T-helper 2 cell (primary cell): ENCODE measurements at places on chromosomes 16 and 17.
A peak's percentile ranks its signal among the peaks of the same experiment; 100 is the strongest.

DNA sequence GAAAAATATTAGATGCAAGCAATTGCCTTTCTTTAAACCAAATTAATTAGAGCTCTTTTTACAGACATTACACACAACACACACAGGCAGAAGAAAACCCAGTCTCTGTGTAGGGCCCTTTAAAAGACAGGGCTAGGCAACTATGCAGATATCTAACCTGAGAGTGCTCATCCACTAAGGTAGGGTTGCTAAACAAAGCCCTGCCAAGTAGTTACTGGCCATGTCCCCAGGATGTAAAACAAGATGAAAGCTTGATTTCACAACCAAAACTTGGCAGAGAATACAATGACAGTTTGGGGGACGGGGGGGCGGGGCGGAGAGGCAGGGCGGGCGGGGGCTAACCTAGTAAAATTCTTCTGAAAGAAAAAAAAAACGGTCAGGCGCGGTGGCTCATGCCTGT, 669.0 kb upstream of the CA10 start:
- DNase-seq = no peak

- DNase-seq = no peak
Observed at GRCh38 chr17:17683710-17684365, 2.6 kb downstream of the RAI1 start.

DNA sequence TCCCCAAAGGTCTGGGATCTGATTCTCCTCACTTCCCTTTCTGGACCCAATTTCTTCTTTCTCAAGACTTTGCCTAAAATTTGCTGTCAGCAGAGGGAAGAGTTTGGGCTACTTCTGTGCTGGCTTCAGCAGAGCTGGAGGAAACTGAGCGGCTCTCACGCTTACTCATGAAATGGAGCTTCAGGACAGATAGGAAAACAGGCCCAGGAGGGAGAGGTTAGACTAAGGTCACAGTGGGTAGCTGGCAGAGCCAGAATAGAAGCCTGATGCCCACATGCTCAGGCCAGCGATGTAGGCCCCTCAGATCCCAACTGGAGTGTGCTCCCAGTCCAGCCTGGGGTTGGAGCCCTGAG, 593 bp downstream of the SLC38A7 start:
- DNase-seq = no peak

DNA sequence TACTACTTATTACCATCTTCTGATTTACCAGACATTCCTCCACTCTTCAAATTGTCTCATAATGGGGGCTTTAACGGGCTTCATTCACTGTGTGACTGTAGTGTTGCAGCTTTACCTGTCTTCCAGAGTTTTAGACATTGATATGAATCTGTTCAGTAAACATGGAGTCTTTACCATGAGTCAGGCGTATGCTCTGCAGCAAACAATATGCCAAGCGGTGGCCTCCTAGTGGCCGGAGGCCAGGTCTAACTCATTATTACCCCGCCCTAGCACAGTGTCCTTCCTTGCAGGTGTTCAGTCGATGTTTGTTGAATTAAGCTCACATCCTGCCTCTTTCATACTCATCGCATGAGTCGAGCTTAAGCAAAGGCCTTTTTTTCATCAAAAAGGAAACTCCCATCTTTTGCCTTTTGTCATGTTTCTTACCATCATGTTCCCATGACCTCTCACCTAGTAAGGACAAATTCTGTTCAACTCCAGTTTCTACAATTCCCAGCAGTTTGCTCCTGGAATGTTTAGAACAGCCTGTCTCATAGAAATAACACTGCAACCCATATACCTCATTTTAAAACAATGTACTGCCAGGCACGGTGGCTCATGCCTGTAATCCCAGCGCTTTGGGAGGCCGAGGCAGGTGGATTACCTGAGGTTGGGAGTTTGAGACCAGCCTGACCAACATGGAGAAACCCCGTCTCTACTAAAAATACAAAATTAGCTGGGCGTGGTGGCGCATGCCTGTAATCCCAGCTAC, 39.4 kb downstream of the TUBD1 start:
- peak; percentile 54 for DNase-seq

DNA sequence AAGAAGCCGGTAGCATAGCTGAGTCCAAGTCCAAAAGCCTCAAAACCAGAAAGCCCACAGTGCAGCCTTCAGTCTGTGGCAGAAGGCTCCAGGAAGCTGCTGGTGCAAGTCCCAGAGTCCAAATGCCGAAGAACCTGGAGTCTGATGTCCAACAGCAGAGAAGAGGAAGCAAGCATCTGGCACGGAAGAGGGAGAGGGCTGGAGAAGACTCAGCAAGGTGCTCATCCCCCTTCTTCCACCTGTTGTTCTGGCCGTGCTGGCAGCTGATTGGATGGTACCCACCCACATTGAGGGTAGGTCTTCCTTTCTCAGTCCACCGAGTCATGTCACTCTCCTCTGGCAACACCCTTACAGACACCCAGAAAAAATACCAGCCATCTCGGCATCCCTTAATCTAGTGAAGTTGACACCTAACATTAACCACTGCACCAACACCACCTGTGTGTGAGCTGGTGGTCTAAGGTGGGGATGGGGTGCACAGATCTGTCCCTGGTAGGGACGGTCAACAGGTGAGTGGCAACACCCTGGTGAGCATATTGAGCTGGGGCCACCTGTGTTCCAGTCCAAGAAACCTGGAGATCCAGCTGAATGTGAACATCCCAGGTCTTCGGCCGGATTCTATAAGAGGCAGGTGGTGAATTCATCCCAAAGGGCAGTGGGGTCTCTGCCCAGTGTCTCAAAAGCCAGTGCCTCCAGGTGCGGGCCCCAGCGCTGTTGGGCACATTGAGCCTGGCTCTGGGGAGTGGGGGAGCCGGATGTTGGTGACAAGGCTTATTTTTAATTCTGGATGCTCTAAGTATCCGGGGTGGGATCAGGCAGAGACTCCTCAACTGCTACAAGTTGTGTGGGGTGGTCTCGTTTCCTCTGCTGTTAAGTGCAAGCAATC, 9.8 kb downstream of the MIEF2 start:
- DNase-seq = no peak

DNA sequence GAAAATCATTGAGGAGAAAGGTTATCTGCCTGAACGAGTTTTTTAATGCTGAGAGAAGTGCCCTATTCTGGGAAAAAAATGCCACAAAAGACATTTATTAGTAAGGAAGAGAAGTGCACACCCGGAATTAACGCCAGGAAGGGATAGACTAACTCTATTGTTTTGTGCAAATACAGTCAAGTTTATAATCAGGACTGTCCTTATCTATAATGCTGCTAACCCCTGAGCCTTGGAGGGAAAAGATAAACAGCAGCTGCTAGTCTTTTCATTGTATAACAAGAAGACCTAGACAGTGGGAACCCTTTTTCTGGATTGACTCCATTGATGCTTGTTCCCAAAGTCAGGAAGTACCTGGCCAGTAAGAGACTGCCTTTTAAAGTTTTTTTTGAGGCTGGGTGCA, 26.5 kb downstream of the BCAS3 start:
- DNase-seq = no peak

DNA sequence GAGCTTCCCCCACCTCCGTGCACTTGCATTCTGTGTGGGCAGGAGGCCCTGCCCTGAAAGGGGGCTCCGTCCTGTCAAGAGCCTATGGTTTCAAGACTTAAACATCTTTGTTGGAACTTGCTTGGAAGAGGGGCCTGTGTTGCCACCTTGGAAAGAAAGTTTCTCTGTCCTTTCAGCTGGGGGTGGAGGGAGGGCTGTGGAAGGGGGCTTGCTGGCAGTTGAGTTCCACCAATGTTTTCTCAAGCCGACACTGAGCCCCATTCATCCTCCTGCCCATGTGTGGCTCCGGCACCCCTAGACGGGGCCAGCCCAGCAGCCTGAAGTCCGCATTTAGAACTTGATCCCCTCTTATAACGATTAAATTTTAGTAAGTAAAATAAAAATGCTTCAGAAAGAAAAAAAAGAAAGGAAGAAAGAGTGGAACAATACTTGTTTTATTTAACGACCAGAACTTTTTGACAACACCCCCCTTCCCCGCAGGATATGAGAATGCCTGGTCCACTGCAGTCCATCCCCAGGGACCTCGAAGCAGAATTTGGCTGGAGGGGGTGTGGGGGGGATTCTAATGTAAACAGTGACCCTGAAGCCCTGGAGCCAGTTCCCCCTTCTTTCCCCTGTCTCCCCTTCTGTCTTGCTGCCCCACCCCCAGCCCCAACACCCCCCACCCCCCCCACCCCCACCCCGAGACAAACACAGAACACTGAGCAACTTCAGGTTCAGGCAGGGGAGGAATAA, 26.9 kb upstream of the CLEC18A start:
- no peak for DNase-seq

GRCh38 chr17:67125417-67125816, 81.1 kb downstream of the CACNG1 start:
- no peak for DNase-seq

GRCh38 chr17:34474706-34475105, 104.7 kb upstream of the TMEM132E start:
- DNase-seq = no peak

GRCh38 chr16:624526-625070, 6.2 kb upstream of the WFIKKN1 start:
- no peak for DNase-seq

GRCh38 chr16:75378616-75379015, 54.7 kb downstream of the CFDP1 start:
- DNase-seq = no peak

- DNase-seq = no peak
Observed at GRCh38 chr17:14366199-14366598, 65.3 kb downstream of the HS3ST3B1 start.

- no peak for DNase-seq
Observed at GRCh38 chr16:87178977-87179376, 138.2 kb downstream of the C16orf95 start.

DNA sequence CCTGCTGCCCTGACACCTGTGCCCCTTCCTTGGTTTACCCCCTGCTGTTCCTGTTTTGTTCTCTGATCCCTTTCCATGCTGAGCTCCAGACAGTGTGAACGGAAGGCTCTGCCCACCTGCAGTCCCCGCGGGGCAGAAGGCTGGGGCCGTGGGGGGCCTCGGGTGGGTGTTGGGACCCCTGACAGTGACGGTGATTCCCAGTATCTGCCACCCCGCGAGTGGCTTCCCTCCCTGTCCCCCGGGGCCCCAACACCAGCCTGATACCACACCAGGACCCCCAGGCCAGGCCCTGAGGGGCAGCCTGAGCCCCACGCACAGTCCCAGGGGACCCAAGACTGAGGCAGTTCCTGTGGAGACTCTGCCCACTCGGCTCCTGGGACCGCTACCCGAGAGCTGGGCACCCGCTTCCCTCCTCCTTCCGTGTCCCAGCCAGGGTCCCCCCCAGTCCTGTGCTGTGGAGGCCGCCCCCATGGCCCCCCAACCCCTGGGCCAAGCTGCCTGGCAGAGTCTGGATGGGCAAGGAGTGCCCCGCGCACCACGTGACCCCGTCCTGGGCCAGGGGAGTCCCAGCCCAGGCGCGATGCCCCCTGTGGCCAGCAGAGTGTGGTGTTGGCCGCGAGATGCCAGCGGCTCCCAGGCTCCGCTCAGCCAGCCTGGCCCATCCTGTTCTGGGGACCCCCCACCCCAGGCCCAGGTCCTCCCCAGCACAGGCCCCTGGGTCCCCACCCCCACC, 10.0 kb upstream of the C1QTNF8 start:
- DNase-seq = no peak

DNA sequence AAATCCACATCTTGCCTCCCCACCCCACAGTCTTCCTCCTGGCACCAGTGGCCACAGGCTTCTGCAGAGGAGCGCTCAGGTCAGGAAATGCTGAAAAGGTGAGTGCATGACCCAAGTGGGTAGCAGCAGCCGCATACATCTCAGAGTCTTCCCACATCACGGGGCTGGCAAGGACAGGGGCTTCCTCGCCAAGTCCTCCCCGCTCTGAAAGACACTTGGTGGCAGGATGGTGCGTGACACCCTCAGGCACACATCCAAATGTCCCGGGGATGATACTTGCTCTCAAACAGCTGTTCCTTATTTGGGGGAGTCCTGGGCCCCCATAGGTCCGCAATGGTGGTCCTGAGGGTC, 8.8 kb upstream of the SLC16A5 start:
- no peak for DNase-seq

DNA sequence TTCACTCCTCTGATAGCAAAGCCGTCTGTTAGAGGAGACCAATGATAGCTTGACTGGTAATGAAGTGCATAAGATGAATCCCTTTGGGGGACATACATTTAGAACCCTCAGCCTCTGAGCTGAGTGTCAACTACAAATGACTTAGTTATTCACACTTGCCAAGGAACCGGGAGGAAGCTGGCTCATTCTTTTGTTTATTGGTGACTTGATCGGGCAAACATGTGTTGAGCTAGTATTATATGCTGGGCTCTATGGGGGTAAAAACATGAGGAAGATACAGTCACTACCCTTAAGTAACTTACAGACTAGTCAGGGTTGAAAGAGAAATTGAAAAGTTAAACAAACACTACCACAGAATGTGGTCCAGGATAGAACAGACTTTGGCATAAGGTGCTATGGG, 3.0 kb downstream of the CCL16 start:
- DNase-seq = no peak

DNA sequence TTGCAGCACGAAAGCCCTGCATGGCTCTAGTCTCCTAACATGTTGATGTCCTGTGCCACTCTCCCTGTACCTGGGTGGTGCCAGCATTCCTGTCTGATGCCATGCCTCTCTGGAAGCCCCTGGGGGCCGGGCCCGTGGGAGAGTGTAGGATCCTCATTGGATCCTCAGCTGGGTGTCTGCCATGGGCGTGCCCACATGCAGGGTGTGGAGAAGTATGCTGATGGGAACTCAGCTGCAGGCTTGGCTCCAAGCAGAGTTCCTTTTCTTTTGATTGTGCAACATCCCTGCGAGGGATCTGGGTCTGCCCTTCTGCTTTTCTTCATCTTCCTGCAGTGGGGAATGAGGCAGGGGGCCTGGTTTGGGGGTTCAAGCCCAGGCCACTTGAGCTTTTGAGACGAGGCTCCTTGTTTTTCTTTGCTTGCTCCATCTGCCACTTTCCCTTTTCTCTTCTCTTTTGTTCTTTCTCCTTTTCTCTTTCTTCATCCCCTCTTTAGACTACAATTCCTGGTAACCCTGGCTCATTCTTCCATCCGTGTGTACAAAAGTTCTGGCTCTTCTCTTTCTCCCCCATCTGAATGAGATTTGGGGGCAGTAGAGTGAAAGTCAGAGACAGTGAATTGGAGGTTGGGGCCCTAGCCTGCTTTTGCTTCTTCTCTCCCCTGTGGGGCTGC, 32.9 kb downstream of the KSR1 start:
- DNase-seq = no peak

DNA sequence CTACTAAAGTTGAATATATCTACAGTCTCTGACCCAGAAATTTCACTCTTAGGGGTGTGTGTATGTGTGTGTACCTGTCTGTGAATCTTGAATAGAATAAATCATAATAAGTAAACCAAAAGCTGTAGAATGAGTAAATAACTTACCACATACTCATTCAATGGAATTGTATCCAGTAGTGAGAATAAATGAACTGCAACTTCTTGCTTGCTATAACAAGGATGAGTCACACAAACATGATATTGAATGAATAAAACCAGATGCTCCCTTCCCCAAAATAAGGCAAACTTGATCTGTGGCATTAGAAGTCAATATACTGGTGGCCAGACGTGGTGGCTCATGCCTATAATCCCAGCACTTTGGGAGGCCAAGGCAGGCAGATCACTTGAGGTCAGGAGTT, 259.8 kb upstream of the MON1B start:
- no peak for DNase-seq
